Memory B cell (primary cell): ENCODE measurements at places on chromosomes 13 and 19.

DNA sequence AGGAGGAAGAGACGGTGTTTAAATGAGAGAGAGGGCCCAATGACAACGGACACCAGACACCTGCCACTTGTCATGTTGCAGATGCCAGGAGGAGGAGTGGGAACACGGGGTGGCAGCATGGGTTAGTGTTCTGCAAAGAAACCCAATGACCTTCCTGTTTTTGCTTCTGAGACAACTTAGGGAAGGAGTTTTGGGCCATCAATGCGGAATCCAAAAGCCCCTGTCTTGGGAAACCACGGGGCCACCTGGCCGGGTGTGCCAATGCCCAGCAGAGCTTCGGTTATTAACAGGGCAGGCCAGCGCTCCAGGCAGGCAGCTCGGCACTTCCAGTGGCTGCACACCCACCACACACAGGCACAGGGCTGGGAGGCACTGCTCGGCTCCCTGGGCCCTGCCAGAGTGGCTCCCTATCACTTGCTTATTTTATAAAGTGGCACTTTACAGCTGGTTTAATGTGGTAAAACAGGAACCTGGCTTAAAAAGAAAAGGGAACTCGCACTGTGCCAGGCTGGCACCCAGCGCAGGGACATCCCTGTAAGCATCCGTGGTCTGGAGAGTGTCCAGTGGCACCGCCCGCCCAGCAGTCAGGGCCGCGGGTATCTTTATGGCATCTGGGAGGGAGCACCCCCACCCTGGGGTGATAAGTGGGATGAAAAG lies 19.1 kb downstream of the ELL start:
- no peak for DNase-seq

DNA sequence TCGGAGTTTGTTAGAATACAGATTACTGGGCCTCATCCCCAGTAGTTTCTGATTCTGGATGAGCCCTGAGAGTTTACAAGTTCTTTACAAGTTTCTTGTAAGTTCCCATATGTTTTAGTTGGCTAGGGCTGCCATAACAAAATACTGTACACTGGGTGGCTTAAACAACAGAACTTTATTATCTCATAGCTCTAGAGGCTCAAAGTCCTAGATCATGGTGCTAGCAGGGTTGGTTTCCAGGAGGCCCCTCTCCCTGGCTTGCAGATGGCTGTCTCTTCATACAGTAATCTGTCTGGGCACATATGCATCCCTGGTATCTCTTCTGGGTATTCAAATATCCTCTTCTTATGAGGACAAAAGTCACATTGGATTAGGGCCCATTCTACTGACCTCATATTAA lies 167.2 kb downstream of the KLF5 start:
- DNase-seq = no peak

DNA sequence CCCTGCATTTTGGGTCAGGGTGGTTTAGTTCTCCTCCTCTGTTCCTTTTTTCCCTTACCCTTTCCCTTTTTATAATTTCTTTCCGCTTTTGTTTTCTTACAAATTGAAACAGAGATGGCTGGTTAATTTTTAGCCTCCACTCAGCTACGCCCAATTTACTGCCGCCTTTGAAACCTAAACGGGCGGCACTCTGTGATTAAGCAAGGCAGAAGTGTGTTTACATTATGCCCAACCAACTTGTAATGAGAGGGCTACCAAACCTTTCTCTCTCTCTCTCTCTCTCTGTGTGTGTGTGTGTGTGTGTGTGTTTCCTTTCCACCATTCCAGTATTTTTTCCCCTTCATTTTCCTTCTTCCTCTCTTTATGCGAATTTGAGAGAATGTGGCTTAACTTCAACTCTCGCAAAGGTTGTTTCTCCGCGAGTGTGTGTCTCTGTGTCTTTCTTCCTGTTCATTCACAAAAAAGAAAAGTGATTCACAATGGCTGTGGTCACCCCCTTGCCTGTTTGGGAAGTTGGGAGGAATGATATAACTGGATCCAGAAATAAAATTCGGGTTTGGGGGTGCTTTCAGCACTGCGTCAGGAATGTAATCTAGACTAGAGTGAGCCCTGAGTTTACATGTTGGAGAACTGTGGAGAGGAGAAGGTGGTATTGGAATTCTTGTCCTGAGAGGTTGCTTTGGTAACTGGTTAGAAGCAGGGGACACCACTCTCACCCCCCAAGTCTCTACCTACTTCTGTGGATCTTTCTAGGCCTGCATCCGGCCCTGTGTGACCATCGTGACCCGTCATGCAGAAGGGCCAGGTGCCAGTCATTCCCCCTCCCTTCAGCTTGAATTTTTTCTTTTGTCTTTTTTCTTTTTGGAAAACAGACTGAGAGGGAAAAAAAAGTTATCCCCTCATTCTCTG lies 31.4 kb downstream of the NFIX start:
- no peak for DNase-seq

GRCh38 chr19:33627962-33628839 lies 6.4 kb downstream of the CHST8 start:
- DNase-seq = no peak

DNA sequence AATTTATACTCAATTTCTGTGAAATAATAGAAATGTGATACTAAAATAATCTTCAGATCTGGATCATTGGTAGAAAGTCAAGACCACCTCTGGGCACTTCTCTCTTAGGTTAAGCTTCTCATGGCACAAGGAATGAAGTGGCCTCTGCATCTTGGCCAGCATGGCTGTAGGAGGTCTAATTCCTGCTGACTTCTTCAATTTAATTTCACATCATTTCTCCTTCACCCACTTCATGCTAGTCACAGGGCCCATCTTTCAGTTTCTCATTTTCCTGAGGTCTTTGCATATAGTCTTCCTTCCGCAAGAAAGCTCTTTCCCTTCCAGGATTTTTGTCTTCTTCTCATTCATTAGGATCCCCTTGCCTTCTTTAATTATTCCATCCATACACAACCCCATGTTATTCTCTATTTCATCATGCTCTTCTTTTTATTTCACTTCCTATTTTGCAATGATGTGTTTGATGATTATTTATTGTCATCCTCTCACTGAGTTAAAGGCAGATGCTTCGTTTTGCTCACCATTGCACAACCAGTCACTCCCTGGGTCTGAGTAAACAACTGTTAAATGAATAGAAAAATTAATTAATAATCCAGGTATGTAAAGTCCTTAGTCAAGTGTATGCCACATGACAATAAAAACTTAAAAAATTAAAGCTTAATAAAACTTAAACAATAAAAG lies 397.4 kb downstream of the SPRY2 start:
- no peak for DNase-seq

DNA sequence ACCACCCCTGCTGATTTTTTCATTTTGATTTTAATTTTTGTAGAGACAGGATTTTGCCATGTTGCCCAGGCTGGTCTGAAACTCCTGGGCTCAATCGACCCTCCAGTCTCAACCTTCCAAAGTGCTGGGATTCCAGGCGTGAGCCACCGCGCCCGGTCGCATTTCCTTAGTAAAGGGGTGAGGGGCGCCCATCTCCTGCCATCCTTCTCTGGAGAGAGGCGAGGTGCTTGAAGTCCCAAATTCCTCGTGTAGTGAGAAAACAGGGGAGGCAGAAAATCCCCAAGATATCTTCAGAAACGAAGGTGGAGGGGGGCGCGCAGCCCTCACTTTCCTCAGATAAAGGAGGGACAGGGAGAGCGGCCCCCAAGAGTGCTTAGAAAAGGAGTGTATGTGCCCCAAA lies 21.0 kb upstream of the GATAD2A start:
- DNase-seq = no peak

- DNase-seq = no peak
Observed at GRCh38 chr13:48808683-48809082, 155.0 kb downstream of the CYSLTR2 start.

- no peak for DNase-seq
Observed at GRCh38 chr19:6103894-6104293, 6.4 kb downstream of the RFX2 start.

DNA sequence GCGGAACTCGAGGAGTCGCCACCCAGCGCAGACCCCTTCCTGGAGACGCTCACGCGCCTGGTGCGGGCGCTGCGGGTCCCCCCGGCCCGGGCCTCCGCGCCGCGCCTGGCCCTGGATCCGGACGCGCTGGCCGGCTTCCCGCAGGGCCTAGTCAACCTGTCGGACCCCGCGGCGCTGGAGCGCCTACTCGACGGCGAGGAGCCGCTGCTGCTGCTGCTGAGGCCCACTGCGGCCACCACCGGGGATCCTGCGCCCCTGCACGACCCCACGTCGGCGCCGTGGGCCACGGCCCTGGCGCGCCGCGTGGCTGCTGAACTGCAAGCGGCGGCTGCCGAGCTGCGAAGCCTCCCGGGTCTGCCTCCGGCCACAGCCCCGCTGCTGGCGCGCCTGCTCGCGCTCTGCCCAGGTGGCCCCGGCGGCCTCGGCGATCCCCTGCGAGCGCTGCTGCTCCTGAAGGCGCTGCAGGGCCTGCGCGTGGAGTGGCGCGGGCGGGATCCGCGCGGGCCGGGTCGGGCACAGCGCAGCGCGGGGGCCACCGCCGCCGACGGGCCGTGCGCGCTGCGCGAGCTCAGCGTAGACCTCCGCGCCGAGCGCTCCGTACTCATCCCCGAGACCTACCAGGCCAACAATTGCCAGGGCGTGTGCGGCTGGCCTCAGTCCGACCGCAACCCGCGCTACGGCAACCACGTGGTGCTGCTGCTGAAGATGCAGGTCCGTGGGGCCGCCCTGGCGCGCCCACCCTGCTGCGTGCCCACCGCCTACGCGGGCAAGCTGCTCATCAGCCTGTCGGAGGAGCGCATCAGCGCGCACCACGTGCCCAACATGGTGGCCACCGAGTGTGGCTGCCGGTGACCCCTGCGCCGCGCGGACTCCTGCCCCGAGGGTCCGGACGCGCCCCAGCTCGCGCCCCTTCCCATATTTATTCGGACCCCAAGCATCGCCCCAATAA lies 2.3 kb downstream of the AMH start:
- DNase-seq = no peak

DNA sequence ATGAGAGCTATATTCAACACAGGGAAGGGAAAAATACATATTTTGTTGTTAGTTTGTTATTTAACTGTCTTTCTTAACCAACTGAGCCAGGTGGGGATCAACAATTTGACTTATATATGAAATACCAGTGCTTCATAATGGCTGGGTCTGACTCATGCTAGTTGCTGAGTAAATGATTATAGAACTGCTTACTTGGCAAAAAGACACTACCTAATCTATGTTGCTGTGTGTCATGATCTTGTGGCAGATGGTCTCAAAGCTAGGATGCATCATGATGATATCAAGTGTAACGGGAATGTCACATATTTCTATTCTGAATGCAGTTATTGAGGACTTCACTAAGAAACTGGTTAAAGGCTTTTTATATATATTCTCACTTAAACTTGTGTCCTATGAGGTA lies 727.4 kb upstream of the SLITRK1 start:
- DNase-seq = no peak
